ENCODE measurements at places on chromosomes 5 and 9.

- DNase-seq = no peak
Observed at GRCh38 chr9:133999851-134000265, 7.7 kb upstream of the VAV2 start.

DNA sequence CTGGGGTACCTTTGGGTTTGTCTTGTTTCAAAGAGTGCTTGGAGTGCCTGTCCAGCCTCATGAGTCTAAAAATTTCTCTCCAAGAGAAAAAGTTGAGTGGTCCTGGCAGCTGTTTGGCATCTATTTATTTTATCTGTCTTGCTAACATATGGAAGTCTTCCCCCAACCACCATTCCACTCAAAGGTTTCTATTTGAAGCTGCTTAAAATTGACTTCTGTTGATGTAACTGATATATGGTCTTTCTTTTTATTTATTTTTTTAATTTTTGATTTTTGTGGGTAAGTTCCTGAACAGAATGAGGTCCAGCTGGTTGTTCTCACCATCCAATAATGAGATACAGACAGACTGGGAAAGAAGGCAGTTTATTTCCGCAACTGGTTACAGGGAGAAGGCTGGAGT is 178.7 kb upstream of the SGCD start:
- DNase-seq = no peak

- no peak for DNase-seq
Observed at GRCh38 chr5:154830596-154830995, 19.8 kb downstream of the FAXDC2 start.

DNA sequence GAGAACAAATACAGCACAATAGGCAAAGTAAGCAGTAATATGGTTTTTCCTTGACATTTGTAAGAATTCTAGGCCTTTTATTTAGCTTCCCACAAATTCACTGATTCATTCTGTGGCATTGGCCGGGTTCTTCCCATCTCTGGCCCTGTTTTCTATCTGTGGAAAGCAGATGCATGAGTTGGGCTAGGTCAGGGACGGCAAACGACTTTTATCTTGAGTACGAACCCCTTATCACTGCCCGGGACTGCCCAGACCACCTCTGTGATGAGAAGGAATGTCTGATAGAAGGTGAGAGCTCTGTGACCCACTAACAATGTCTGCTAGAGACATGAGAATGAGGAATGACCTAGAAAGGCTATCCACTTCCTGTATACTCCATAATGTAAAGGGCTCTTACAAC is 35.4 kb upstream of the ADAM19 start:
- no peak for DNase-seq

GRCh38 chr9:112831281-112831851 is 59.3 kb downstream of the SLC46A2 start:
- DNase-seq = no peak

GRCh38 chr9:5191985-5192384 is 6.5 kb upstream of the INSL6 start:
- DNase-seq = no peak

DNA sequence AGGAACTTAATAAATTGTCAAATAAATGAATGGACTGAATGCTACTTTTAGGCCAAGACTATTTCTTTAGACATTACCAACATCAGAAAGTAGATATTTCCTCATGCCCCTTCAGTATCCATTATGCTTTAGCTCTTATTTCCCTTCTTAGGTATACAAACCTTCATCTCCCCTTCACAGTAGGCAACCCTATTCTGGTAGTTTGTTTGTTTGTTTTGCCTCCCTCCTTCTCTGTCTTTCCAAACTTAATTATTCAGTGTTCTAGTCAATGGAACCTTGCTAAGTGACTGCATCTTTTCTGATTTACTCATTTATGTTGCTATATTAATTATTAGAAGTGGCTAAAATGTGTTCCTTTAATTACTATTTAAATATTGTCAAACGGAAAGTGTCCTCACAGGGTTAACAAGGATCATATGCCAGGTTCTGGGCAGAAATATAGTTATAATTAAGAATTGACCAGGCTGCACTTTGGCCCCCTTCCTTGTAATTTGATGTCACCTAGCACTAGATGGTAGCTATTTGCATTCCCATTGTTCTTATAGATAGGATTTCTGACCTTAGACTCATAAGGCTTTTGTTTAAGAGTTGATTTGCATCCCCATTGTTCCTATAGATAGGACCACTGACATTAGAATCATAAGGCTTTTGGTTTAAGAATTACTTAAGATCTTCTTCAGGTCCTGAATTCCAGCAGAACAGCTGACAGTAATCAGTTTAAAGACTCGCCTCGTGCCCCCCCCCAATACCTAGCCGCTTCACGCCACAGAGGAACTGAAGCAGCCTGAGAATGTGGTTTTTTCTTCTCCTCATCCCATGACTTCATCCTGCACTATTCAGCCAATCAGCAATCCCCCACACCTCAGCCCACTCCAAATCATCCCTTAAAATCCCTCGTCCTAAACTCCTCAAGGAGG is 84.4 kb upstream of the NUDT12 start:
- no peak for DNase-seq

DNA sequence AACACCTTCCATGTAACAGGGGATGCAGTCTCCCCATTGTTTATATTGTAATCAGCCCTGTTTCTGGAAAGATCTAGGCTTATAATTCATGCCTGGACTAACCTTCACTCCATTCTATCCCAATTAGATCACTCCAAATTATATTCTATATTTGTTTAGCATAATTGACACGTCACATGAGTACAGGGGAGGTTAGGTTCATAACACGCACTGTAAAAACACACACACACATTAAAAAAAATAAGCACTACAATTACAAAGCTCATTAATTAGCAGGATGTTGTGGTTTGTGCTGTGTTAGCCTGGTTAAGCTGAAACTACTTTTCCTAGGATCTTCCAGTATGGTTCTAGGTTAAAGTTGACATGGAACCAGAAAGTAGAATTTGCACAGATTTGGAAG is 126.0 kb downstream of the MLLT3 start:
- DNase-seq = no peak

DNA sequence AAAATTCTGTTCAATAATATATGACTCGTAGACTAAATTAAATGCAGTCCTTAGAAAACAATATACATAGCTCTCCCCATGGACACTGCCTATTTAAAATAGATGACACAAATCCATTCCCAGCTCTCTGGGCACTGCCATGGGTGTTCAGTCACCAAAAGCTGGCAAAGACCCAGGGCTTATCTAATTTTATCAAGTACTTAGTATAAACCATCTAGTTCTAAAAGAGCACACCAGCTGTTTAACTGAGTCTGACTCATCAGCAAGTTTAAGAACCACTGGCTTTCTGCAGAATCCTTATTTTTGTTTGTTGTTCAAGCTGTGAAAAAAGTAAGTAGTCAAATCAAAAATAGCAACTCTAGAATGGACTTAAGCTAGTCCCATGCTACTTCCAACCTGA is 107.6 kb downstream of the PLPP1 start:
- no peak for DNase-seq

GRCh38 chr5:164020116-164020515 is 514.7 kb downstream of the MAT2B start:
- DNase-seq = no peak

GRCh38 chr5:103490030-103490739 is 72.4 kb downstream of the NUDT12 start:
- no peak for DNase-seq

GRCh38 chr5:34474573-34475021 is 181.5 kb upstream of the RAI14 start:
- DNase-seq = peak; percentile 18

DNA sequence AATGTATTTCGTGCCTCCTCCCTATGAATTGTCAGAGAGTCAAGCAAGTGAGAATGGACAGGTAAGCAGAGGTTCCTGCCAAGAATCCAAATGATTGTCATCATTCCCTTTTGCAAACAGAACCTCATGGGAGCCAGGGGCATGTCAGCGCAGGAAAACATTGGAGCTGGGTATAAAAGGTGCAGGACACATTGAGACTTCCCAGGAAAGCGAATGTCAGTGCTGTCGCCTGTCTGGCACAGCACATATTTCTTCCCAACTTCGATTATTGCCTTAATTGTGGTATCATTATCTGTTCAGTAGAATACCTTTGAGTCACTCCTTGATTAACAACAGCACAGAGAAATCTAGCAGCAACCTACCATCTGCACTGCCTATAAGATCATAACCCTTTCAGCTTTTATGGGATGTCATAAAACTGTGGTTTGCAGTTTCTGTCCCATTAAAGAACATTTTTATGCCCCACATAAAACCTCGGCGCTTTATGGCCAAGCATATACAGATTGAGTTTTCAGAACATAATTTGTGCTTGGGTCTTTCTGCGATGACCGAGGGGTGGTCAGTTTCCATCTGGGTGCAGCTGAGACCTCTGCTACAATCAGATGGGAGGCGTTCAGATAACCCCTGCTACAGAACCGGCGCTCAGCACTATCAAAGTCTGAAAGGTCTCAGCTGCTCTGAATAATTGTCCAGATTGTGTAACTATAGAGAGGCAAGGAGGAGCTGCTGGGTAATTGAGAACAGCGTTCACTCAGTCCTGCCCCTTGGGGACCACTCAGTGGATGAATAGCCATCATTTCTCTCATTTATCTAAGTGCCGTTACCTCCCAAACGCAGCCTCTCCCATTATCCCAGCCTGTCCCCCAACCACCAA is 30.9 kb upstream of the WWC1 start:
- DNase-seq = no peak

DNA sequence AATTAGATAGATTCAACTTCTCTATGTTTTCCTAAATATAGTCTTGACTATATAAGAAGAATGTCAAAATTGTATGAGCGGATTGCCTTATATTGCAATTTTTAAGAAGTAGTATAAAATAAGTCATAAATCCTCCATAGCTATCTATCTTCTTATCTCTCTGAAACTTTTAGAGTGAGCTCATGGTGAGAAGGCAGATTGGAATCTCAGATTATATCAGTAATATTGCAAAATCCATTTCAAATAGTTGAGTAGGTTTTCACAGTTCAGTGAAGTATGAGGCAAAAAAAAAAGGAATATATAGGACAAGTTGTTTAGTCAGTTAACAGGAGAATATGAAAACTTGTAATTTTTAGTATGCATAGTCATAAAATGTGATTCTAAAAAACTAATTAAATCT is 156.4 kb downstream of the FAM174A start:
- no peak for DNase-seq

- no peak for DNase-seq
Observed at GRCh38 chr5:138091685-138092084, 7.9 kb downstream of the WNT8A start.

DNA sequence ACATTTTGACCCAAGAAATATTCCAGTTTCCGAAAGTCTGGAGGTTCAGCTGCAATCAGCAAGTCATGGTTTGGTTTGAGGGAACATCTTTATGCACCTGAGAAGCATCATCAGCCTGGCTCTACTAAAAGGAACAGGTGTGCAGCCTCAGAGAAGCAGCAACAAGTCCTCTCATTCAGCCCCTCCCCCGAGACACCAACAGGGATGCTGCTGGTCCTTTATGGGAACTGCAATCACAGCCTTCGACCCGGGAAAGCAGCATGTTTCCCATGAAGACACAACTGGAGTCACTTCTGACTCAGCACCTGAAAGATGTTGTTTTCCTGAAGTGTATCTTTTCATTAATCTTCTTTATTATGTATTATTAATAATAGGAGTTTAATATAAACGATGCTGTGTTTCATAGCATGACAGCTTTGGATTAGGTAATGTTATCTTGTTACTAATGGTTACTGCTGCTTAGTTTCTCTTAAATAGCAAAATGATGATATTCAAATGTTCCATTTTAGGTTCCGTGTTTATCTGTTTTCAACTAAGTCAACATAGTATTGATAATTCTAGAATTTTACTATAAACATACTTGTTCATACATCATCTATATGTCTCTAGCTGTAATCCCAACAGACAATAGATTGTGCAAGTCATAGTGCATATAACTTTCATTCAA is 15.6 kb upstream of the NREP start:
- DNase-seq = no peak

DNA sequence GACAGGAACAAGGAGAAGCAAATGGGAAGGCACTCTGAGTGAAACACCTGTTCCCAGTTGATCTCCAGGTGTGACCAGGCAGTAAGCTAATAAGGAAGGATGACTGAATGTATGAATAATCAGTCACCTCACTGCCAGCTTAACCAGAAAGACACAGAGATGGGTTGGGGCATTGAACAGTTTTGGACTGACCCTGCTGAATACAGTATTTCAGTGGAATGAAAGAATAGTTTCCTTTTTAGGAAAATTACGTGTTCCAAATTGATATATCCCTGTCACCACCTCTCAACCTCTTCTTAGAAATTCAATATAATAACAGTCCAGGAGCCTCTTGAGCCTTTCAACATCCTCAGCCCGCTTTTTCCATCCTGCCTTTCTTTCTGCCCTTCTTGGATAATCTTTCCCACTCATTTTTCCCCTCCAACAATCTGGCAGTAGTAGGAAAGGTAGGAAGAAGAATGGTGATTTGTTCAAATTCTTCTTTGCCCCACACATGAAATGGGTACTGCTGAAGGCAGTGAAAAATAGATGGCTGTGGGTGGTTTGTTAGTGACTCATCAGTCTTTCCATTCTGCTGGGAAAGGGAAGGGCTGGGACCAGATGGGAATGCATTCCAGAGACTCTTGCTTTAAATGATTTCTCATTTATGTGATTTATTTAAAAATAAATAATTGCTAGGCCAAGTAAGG is 117.9 kb downstream of the ZSWIM6 start:
- peak; percentile 73 for DNase-seq

DNA sequence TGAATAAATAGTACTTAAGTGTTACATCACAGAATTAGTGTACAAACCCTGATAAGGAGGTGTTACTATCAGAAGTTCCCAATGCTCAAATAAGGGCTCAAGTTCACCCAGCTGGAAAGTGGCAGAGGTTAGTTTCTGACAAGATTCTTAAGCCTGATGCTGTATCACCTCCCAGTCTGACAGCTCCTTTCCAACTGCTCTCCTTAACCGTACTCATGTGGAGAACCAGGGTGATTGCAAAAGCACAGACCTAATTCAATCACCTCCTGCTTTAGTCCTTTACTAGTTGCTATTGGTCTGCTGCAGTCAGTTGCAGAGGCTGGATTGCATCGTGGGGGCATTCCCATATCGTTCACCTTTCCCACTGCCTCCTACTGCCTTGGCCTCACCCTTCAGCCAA is 100.4 kb upstream of the ZNF618 start:
- DNase-seq = no peak

GRCh38 chr5:137635521-137635921 is 100.4 kb downstream of the KLHL3 start:
- DNase-seq = no peak

DNA sequence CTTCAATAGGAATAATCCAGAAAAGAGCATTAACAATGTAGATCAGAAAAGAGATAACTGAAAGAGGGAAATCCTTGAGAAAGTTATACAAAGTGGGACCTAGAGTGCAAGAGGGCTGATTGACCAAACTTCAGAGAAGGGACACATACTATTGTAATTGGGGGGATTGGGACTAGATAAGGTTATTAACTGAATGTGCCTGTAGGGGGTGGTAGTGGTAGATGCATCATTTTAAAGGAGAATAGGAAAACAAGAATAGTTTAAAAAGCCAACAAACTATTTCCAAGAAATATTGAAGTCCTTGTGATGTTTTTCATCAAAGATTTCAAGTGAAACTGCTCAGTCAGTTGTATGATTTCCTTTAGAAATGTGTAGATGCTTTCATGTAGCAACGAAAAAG is 468.5 kb downstream of the TAF11L14 start:
- DNase-seq = no peak

Data from AG09319 (cell line).